ENCODE measurements at places on chromosomes 3 and 15.
A peak's percentile ranks its signal among the peaks of the same experiment; 100 is the strongest.

GRCh38 chr3:42652611-42653302, 740 bp upstream of the ZBTB47 start:
- no peak for DNase-seq

- no peak for DNase-seq
Measured at GRCh38 chr15:44099671-44100070, 95.4 kb downstream of the FRMD5 start.

DNA sequence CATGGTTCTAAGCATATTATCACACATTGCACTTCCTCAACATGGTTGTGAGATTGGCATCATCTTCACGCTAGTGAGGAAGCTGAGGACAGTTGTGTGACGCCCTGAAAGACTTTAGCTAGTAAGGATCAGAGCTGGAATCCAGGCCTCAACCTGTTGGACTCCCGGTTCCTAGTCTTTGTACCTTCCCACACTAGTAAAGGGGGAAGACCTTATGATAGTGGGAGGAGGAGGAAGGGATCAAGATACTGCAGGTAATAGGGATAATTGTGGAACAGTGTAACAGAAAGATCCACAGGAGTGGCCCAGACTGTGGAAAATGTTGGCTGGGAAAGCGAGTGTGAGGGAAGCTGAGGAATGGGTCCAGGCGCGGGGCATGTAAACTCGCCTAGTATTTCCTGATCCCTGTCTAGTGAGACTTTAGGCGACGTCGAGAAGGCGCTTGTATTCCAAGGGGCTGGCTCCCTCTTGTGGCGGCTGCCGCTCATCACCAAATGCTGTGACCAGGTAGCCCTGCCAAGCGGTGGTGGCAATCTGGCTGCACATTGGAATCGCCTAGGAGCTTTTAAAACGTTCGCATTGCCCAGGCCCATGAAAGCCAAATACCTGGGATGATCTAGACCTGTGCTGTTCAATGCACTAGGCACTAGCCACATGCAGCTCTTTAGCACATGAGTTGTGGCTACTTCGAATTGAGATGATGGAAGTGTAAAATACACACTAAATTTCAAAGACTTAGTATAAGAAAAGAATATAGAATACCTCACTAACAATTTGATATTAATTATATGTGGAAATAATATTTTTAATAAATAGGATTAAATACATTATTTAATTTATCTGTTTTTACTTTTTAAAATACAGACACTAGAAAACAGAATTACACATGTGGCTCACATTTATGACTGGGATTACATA, 38.8 kb upstream of the CLDN18 start:
- DNase-seq: peak; percentile 53

DNA sequence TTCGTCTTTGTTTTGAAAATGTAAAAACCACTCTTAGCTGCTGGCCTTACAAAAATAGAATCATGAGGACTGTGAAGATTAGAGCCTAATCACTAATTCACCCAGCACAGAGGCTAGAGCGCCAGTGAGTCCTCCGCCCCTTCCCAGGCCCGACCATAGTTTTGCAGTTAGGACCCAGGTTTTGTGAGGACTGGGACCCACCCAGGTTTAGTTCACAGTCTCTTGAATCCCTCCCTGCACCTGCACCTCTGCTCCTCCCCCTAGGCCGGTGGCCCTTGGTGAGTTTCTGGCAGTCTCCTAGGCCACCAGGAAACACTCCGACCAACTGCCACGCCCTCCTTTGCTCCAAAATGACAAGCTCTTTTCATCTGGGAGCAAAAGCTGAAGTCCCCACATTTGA, 136.0 kb upstream of the CCDC54 start:
- DNase-seq: no peak

DNA sequence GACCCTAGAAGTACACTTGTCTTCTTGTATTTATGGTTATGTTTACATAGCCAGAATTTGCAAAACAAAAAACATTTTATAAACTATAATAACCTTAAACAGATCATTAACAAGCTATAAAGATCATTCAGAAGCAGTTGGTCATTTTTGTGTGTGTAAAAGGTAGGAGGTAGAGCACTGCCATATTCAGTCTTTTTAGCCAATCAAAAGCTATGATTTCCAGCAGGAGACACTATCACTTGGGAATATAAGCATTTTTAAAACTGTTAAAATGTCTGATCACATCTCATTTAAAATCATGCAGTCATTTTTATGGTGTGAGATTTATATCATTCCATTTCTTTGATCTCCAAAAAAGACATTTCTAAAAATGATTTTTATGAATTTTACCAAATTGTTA, 42.6 kb upstream of the ATP2C1 start:
- DNase-seq: no peak

- peak; percentile 66 for DNase-seq
Measured at GRCh38 chr3:50194128-50194902, 2.9 kb downstream of the GNAT1 start.

GRCh38 chr15:65777053-65777452, 15.0 kb downstream of the DENND4A start:
- DNase-seq: no peak

DNA sequence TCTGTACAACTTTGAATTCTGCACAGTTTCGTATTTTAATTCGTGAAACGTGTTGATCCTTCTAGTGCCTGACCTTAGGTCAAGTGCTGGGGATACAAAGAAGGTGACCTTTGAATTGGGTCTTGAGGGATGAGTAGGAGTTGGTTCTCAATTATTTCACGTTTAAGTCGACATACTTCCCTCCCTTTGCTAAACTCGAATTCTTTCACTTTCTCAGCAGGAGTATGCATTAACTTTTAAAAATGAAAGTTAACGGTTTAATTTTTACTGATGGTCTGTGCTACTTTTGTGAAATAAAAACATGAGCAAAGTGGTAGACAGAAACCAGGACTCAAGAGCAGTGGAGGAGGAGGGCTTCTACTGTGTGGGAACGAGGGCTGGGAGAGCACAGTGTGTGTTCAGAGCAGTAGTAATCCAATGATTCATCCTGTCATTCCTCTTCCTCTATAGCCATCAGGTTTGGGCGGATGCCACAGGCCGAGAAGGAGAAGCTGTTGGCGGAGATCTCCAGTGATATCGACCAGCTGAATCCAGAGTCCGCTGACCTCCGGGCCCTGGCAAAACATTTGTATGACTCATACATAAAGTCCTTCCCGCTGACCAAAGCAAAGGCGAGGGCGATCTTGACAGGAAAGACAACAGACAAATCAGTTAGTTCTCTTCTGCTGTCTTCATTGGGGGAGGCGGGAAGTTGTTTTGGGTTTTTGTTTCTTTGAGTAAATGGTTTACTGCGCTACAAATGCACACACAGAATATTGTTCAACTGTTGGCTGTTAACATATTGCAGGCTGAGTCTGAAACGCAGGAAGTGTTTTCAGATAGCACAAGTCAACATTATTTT, 78.6 kb upstream of the TSEN2 start:
- no peak for DNase-seq

- no peak for DNase-seq
Measured at GRCh38 chr3:184795522-184796190, 16.3 kb upstream of the VPS8 start.

DNA sequence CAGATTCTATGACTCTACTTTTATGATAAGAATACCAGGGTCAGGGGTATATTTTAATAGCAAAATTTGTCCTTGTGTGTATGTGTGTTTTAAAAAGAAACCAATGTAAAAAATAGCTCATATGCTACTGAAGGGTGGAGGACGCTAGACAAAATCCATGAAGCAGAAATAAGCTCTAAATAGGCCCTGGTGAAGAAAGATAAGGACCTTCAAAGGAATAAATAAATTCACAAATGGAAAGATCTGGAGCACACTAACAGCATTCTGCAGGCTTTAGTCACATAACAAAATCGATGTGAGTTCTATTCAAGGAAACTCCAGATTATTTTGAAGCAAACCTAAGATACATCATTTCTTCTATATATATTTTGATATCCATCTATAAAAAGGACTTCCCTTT, 27.2 kb upstream of the ATP11B start:
- no peak for DNase-seq

GRCh38 chr3:135779590-135780235, 185.8 kb upstream of the PPP2R3A start:
- DNase-seq: no peak

- DNase-seq: no peak
Measured at GRCh38 chr3:46412786-46413298, 5.8 kb downstream of the CCRL2 start.

- no peak for DNase-seq
Measured at GRCh38 chr15:66937588-66937987, 127.8 kb upstream of the SMAD3 start.

- DNase-seq: no peak
Measured at GRCh38 chr3:134360046-134360445, 14.2 kb downstream of the AMOTL2 start.

DNA sequence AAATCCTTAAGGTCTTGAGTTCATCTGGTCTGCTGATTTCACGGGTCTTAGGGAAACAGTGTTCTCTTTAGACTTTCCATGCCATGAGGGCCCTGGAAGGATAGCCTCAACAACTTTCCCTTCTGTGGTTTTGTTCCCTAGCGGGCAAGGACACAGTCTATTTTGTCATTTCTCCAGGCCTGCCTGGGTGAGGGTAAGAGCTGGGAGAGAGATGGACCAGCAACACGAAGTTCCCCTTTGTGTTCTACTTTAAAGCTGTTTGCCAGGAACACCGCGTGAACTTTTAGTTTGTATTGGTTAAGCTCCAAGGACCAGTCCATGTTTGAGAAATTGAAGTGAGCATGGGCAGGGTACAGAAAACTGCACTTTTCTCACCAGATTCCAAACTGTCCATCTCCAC, 20.9 kb downstream of the ST3GAL6 start:
- no peak for DNase-seq

DNA sequence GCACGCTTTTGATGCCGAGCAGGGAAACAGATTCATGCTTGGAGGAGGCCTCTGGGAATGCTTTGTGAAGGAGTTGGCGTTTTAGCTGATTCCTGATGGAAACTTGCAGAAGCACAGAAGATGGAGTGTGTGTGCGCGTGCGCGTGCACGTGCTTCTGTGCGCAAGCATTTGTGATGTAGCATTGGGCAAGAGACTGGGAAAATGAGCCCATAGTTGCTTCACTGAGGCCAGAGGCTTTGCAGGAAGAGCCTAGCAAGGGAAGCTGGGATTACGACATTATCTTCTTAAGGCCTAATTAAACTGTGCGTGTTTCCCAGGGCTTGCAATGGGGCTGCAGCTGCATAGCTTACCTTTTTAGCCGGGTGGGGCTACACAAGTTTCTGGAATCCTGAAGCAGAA, 18.1 kb upstream of the AGBL1 start:
- no peak for DNase-seq

DNA sequence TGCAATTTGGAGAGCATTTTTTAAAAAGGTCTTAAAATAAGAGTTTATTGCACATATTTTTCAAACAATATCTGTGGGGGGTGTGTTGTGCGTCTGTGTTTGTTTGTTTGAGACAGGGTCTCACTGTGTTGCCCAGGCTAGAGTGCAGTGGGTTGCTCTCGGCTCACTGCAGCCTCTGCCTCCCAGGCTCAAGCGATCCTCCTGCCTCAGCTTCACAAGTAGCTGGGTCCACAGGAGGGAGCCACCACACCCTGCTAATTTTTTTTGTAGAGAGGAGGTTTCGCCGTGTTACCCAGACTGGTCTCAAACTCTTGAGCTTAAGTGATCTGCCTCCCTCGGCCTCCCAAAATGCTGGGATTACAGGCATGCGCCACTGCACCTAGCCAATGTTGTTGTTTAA, 2.7 kb downstream of the MLF1 start:
- no peak for DNase-seq

DNA sequence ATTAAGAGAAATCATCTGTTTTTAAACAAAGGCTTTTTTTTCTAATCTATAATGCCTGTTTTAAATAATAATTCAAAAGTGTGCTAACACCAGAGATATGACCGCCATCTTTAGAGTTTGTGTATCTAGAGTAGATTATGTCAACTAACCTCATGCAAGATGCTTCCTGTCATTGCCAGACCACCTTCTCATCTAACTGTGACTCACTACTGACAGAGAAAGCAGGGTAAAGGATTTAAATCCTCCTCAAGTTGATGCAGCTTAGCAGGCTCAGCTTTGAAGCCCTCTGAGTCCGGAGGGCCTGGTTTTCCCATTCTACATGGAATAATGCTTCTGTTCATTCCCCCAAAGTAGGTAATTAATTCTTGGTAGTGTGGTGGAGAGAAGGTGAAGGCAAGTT, 108.5 kb downstream of the ECT2 start:
- DNase-seq: no peak
